Metanephros (tissue), 2 donors: ENCODE measurements at places on chromosomes 11 and 22. TPM values are rescaled to one million over a fixed set of nuclear protein-coding genes. Genes with fewer than 3 reads are reported as not detected.

The UBQLNL gene
- total RNA-seq, result 1.5 TPM

The UBQLN3 gene
- total RNA-seq, result 0.82 TPM

The ARHGAP42 gene
- total RNA-seq, result 33.8 TPM

The MPZL2 gene
- total RNA-seq, result 16.9 TPM

The OR51I1 gene
- total RNA-seq, result 0.64 TPM

The GLYATL1B gene
- not detected for total RNA-seq

The RAB39A gene
- 1.5 TPM for total RNA-seq

The MMP7 gene
- 33.2 TPM for total RNA-seq

The MIAT gene
- 2.6 TPM for total RNA-seq

The PHOX2A gene
- total RNA-seq, result not detected

The CHRNA10 gene
- total RNA-seq, result 0.82 TPM

The ANO3 gene
- total RNA-seq, result 2.0 TPM

The CECR2 gene
- 12.8 TPM for total RNA-seq

The DGCR6 gene
- 6.4 TPM for total RNA-seq

The ASCC2 gene
- 37.6 TPM for total RNA-seq

The TRIM29 gene
- 3.0 TPM for total RNA-seq

The VSIG2 gene
- total RNA-seq, result 4.1 TPM

The C11orf86 gene
- total RNA-seq, result not detected

The CCDC73 gene
- total RNA-seq, result 0.06 TPM

The OR51S1 gene
- not detected for total RNA-seq

The KCTD17 gene
- 23.3 TPM for total RNA-seq

The SCO2 gene
- total RNA-seq, result 0.47 TPM

The GALNT18 gene
- total RNA-seq, result 53.5 TPM

The CCDC81 gene
- 2.6 TPM for total RNA-seq

The SMIM38 gene
- 0.99 TPM for total RNA-seq

The MRGPRE gene
- not detected for total RNA-seq

The REXO2 gene
- 56.8 TPM for total RNA-seq

The CHRM4 gene
- 0.18 TPM for total RNA-seq

The EMID1 gene
- 58.3 TPM for total RNA-seq

The MS4A12 gene
- not detected for total RNA-seq

The TMEM151A gene
- not detected for total RNA-seq

The TCN1 gene
- total RNA-seq, result 1.4 TPM

The RAPSN gene
- 12.8 TPM for total RNA-seq

The MMP8 gene
- total RNA-seq, result 2.8 TPM

The ARHGAP20 gene
- 4.0 TPM for total RNA-seq

The C22orf15 gene
- 1.1 TPM for total RNA-seq

The RAB30 gene
- total RNA-seq, result 16.3 TPM

The P2RX6 gene
- total RNA-seq, result 2.3 TPM

The DERL3 gene
- total RNA-seq, result 2.9 TPM

The KRTAP5-9 gene
- total RNA-seq, result 0.23 TPM

The AQP11 gene
- total RNA-seq, result 2.4 TPM

The PGR gene
- 0.12 TPM for total RNA-seq
